Stimulated activated CD8-positive, alpha-beta memory T cell treated with anti-CD3 and anti-CD28 coated beads, Interleukin-12 subunit alpha, Interleukin-12 subunit beta, amount 100 ng/mL, for 1 hour (primary cell): ENCODE measurements at places on chromosomes 12 and 14.

GRCh38 chr14:89232265-89233070 lies 184.6 kb downstream of the FOXN3 start:
- no peak for DNase-seq

- no peak for DNase-seq
These were observed 113.9 kb downstream of the KTN1 start for GRCh38 chr14:55693904-55694303.

- DNase-seq: no peak
These were observed 33.1 kb downstream of the KNTC1 start for GRCh38 chr12:122560138-122560537.

DNA sequence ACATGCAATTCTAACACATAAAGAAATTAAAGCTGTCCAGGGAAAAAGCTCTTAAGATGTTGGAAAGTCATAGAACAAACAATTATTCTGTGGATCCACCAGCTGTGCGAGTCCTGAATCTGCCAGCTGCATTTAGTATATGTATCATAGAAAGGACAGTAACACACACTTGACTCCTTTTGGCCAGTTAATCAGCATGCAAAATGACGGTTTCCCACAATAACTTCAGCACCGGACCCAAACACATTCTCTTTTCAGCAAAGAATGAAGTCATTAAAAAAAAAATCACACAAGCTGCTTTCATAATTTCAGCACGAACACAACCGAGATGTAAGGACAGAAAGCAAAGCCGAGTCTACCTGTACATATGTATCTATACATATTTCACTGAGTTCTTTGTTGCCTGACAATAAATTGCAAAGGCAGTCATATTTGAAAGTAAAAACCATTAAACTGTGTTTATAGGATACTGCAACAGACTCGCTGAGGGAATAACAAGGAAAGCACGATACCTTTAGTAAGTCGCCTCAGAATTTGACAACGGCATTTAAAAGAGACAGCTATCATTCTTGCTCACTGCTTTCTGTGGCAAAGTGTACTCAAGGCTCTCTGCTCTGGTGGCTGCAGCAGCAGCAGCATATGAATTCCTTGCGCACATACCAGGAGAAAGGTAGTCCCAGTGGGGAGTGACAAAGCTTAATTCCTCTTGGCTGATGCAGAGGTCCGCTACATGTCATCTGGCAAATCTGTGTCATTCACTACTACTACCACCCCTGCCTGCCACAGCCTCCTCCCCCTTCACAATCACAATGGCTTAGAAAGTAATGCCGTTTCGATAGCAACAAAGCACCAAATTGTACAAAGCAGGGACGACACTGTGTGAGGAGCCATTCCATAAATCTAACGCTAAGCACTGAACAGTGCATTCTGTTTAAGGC lies at the start of gene GRIP1:
TSS of gene GRIP1 (minus strand) at position 739 of the 938 bp plus-strand sequence. CDS start at position 567, 172 bp downstream.
- DNase-seq: no peak

GRCh38 chr14:21099596-21099985 lies 1.1 kb upstream of the ZNF219 start:
- DNase-seq: no peak

GRCh38 chr14:28867571-28867970 lies 101.0 kb downstream of the FOXG1 start:
- no peak for DNase-seq

DNA sequence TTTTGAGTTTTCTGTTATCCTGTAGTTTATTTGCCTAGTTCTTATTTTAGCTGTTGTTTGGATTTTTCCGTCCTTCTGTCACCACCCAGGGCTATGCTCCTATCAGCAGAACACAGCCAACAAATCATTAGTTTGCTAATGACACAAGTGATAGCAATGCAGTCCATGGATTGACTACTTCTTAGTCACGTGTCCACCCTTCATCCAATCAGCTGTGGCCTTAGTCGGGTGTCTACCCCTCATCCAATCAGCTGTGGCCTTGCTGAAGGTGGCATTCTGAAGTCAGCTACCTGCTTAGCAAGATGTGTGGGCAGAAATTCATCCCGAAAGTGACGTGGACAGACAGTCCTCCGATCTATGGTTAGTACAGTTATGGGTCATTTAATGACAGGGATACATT lies 182.3 kb downstream of the GALC start:
- DNase-seq: no peak

DNA sequence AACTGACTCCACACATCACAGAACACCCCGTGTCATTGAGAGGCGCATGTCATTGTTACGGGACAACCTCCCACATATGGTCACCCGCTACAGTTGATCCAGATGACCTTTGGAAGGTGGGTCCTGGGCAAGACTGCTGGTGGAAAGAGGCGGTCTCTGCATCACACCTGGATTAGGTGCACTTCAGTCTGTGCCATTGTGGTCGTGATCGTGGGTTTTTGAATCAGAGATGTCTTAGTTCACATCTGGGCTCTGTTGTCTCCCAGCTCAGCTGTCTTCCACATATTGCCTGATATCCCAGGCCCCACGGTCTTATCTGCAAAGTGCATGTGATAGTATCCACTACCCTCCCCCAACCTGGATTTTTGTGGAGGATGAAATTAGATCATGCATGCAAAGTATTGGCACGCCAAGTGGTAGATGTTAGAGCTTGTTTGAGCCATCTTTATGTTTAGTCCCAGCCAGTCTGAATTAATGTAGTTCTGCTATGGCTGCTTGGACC lies 208.7 kb upstream of the FOXN3 start:
- no peak for DNase-seq

DNA sequence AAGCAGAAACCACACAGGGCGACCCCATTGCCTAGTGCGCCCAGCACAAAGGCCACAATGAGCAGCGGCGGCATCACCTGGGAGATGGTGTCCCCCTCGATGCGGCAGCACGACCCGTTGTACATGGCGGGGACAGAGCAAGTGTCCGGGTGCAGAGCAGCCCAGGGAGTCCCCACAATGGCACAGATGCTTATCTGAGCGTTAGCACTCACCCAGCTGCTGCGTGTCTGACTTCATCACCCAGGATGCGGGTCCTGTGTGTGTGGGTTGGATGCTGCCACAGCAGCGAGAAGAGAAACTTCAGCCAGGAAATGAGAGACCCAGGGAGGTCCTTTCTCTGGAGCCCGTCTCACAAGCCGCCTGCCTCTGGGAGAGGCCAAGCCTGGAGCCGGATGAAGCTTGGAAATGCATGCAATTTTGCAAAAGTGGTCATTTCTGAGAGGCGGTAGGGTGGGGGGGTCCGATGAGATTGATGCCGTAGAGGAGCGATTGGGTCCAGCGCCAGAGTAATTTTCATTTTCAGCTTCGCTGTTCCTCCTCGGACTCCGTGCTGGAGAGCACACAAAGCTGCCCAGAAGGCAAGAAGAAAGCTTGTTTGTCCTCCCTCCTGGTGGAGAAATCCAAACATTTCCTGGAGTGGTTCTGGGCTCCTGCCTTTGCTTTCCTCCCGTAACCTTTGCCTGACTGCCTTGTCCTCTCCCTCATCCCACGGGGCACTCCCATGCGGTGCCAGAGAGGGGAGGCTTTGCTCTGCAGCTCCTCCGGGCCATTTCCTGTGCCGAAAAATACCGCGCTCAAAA lies at the start of gene HCAR1:
TSS of gene HCAR1 (minus strand) at position 630 of the 800 bp plus-strand sequence. CDS start at position 125, 505 bp downstream.
- no peak for DNase-seq

GRCh38 chr14:92373336-92373735 lies 50.4 kb downstream of the SLC24A4 start:
- DNase-seq: no peak

DNA sequence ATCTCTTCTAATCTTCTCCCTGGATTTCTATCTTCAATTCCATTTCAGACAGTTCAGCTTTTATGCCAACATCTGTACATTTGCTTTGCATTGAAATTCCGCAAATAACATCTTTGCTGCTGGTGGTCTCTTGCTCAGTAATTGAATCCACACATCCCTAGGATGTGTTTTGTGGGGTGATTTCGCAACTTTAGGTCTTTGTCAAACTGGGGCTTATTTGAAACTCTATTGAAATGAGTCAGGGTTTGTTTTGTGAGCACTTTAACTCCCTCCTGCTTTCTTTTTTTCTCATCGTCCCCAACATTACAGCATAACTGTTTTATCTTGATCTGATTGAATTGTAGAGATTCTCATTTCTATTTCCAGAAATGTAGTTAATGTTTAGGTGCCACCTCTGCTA lies 404.3 kb downstream of the NPAS3 start:
- DNase-seq: no peak

GRCh38 chr12:113854385-113855142 lies 111.6 kb downstream of the RBM19 start:
- DNase-seq: no peak

DNA sequence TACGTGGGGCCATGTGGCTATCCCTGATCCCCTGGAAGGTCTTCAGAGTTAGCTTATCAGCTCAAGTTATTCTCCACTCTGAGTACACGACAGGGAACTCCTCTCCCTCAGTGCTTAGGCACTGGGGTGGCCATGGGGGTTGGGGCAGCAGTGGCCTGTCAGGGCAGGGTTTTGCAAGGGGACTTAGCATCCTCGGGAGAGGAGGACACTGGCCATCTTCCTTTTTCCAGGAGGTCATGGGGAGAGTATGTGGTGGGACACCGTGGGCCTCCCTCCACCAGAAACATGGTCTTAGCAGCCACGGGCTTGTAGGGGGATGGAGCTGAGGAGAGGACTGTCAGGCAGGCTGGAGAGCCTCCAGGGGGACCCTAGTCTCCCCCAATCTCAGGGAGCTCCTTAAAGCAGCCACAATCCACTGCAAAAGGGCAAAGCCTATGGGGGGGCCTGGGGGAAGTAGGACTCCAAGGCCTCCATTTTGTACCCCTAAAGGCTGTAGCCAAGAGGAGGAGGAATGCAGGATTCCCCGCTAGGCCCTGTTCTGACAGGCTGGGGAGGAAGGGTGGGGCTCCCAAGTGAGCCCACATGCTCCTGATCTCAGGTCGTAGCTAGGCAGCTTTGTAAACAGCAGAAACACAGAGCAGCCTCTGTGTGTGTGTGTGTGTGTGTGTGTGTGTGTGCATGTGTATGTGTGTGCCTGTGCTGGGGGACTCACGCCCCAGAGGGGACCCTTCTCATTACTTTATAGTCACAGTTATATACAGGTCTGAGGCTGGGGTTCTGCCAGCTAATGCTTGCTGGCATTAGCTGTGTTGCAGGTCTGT lies 36.6 kb downstream of the KRT80 start:
- DNase-seq: no peak

- no peak for DNase-seq
These were observed 291.8 kb downstream of the FOXN3 start for GRCh38 chr14:89125216-89125615.

GRCh38 chr12:81412940-81413339 lies 335.1 kb downstream of the ACSS3 start:
- DNase-seq: no peak

GRCh38 chr14:89143595-89143994 lies 273.4 kb downstream of the FOXN3 start:
- DNase-seq: no peak

DNA sequence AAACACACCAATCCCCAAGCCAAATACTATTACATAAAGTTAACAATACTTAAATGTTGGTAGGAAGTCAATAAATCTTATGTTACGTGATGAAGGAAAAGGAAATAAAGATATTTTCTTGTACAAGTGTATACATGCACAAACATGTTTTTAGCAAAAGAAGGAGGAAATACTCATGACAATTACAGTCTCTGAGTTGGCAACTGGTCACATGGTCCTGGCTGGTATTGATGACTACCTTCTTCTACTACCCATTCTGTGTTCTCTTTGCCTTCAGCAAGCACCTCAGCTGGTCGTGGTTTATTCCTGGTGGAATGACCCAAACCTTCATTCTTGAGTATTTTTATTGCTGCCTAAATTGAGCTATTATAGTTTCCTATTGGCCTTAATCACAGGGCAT lies 84.8 kb downstream of the PLBD1 start:
- no peak for DNase-seq

DNA sequence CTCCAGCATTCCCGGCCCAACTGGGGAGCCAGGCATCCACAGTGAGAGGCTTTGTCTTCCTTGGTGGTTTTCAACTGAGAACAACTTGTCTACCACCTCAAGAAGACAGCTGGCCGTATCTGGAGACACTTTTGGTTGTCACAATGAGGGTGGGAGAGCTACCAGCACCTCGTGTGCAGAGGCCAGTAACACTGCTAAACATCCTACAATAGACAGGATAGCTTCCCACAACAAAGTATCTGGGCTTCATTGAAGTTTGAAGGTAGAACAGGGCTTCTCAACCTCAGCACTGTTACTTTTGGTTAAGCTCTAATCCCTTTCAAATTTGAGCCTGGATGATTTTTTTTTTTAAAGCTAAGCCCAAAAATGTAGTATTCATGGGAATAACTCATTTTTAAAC lies 10.9 kb downstream of the SLC7A8 start:
- no peak for DNase-seq

DNA sequence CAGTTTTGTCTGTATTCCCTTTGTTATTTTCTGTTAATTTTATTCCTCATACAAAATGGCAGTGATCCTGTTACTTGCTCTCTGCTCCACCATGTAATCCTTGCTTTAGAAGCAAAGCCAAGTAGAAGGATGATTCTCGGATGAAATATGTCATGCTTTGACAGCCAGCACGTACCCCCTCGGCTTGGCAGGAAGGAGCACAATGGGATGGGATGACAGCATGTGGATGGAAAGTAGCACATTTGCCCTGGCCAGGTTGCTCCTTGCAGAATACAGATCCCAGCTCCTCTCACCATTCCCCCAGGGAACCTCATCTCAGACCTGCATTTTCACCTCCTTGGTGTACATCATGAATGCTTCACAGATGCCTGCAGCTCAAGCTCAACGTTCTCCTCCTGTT lies 35.1 kb upstream of the ATF1 start:
- DNase-seq: no peak

- DNase-seq: peak; percentile 8
These were observed 1.8 kb downstream of the ZDHHC22 start for GRCh38 chr14:77139540-77140358.

DNA sequence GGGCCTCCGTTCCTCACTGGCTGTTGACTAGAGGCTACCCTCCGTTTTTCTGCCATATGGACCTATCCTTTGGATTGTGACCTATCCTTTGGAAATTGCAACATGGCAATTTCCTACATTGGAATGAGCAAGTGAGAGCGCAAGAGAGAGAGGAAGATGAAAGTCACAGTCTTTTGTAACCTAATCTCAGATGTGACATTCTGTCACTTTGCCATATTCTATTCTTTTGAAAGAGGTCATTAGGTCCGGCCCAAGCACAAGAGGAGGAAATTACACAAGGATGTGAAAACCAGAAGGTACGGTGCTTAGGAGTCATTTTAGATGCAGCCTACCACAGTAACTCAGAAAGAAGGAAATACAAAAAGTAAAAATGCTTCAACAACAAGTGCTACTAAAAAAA lies 47.3 kb upstream of the SRP54 start:
- no peak for DNase-seq

- no peak for DNase-seq
These were observed 30.3 kb upstream of the AMIGO2 start for GRCh38 chr12:47110011-47110541.

DNA sequence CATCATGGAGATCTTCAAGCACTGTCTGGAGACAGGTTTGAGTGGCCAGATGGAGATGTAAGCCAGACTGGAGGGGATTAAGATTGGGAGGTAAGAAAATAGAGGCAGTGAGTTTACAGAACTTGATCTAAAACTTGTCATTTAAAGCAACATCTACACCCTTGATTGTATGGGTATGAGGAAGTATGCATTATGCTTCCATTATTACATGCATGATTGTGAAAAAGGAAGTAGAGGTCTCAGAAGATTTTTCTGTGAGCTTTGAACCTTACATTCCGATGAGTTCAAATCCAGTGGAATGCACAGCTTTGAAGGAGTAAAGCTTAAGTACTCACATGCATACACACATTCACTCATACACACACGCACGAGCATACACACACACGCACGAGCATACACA lies 550.8 kb downstream of the MED13L start:
- no peak for DNase-seq
